ACHN (cell line): ENCODE measurements at places on chromosomes 3 and 15.
A peak's percentile ranks its signal among the peaks of the same experiment; 100 is the strongest.

GRCh38 chr3:186839874-186840641, 2.5 kb upstream of the ADIPOQ start:
- no peak for DNase-seq

- DNase-seq = no peak
These were observed 20.3 kb upstream of the SIAH2 start for GRCh38 chr3:150783316-150783715.

DNA sequence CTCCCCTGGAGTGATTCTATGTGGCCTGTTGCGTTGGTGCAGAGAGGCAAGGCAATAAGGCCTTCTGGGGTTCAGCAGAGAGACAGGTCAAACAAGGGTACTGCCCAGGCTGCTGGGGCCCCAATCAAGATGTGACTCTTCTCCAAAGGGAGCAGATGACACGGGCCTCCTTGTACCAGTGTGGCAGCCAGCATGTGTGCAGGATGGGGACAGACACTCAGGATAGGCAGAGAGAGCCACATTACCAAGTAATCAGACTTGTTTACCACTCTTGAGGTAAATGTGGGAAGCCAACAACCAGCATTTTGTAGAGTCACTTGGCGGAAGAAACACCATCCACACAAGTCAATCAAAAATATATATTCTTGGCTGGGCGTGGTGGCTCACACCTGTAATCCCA, 95.3 kb upstream of the DLG1 start:
- peak; percentile 3 for DNase-seq

DNA sequence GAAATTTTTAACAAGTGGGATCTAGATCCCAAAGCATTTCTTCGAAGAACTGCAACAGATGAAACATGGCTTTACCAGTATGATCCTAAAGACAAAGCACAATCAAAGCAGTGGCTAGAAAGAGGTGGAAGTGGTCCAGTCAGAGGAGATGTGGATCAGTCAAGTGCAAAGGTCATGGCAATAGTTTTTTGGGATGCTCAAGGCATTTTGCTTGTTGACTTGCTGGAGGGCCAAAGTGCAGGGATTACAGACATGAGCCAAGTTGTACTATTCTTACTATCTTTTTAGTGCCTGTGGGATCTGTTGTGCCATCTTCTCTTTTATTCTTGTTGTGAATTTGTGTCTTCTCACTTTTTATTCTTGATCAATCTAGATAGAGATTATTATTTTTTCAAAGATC, 82.0 kb downstream of the REC114 start:
- no peak for DNase-seq

GRCh38 chr3:50297896-50298725, 1.1 kb downstream of the HYAL3 start:
- DNase-seq = no peak

DNA sequence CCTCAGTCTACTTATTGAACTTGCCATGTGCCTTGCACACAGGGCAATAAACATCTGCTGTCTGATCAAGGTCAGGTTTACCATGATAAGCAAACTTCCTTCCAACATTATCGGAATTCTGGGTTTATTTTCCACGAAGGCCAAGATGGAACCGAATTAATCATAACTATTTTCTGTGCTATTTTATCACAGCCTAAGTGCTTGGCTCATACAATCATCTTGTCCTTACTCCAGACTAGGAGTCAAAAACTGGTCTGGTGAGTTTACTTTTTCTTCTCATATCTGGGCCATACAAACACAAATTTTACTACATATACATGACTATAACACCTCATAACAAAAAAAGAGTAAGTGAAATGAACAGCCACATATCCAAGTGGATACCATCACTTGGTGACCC, 2.3 kb downstream of the FBN1 start:
- DNase-seq = no peak

DNA sequence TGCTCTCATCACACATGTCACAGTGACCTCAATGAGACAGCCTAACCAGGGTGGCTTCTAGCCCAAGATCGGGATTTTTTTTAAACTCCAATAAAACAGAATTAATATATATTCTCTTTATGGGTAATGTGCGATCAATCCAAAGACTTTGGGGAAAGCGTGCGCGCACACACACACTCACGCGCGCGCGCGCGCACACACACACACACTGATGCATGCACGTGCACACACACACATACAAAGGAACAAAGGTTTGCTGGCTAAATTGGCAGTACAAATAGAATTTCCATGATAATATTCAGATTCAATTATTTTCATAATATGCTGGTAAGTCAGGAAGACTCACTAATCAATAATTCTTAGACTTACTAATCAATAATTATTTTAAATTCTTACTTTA, 19.3 kb downstream of the IL17RD start:
- DNase-seq = no peak

- DNase-seq = no peak
These were observed 38.2 kb downstream of the B3GALNT1 start for GRCh38 chr3:161066930-161067329.

DNA sequence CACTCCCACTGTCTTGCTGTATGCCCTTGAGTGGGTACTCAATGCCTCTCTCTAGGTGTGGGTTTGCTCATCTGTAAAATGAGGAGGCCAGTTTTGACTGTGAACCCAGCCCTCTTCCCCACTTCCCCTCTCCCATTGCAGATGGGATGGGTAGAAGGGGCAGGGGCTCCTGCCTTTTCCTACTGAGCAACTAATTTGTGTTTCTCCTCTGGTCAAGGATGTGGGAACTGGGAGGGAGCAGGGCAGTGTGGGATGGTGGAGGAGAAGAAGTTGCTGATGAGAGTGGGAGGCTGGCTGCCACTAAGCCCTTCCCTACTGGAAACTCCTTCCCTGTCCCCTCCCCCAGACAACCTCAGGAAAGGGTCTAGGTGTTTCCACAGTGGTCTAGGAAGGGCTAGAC, 20.1 kb upstream of the ANKDD1A start:
- DNase-seq = no peak
